T-helper 22 cell (primary cell): ENCODE measurements at places on chromosomes 3 and 15.

GRCh38 chr3:41239587-41239986 lies 40.3 kb downstream of the CTNNB1 start:
- no peak for DNase-seq

DNA sequence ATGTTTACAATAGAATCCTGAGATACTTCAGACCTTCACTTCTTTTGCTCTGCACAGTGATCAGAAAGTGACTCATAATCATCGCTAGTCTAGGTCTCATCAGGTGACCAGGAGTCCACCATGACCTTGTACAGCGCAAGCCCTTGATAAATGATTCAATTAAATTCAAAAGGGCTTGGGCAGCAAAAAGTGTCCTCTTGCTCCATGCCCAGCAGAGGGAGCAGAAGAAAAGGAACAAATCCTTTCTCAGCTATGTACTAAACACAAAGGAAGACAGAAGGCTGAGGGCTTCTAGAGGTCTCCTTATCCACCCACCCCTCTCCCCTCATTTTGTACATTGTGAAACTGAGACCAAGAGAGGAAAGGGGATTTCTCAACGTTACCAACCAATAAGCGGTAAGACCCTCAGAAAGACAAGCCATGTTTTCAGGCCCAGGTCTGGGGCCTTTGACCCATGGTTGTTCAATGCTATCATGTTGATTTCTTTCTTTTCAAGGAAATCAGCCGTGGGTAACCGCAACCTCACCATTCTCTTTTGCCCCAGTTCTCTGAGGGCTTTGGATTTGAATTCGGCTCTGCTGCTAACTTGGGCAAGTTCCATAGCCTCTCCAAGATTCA lies 74.8 kb downstream of the AQP9 start:
- no peak for DNase-seq

DNA sequence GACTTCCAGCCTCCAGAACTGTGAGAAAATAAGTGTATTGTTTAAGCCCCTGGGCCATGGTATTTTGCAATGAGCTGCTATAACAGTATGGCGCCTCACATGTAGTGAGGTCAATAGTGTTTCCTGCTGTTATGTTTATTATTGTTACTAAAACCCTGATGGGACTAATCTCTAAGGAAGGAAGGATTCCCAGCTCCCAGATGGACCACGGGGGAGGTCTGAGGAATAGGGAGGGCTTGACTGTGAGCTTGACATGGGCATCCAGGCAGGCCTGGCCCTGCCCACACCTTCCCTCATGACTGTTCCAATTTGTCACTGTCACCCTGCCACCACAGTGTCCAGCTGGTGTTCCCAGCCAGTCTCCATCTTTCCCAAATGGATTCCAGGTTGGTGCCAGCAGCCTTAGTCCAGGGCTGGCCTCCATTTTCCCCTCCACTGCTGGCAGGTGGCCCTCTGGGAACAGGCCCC lies 14.5 kb upstream of the SLC41A3 start:
- DNase-seq: no peak

GRCh38 chr3:121970047-121970446 lies 52.0 kb downstream of the ILDR1 start:
- DNase-seq: no peak

- no peak for DNase-seq
Measured at GRCh38 chr15:98719137-98719740, 70.9 kb downstream of the IGF1R start.

DNA sequence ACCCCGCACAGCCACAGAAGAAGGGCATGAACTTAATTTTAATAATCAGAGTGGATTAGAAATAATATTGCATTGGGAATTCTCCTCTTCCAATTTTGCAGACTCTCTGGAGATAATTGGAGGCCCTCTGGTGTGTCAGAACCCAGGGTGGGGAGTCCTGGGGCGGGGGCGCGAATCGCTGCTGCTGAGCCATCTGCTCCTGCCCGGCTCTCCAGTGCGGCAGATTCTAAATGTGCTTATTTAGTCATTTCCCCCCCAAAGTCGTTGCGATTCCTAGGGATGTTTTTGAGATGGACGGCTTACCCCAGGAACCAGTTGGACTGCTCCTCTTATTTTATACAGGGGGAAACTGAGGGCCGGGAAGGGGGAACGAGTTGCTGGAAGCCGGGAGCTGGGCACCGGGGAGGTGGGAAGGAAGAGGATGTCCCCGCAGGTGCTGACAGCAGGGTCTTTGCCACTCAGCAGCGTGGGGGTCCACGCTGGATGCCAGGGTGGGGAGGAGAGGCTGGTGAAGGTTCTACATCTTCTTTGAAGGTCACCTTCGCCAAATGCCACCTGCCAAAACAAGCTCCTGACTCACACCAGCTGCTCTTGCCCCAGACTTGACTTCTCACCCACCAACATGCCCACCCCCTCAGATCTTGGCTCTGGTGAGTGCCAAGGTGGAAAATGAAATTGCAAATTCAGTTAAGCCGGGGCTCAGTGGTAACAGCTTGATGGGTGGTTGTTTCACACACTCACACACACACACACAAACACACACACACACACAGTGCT lies 91.3 kb upstream of the PRR23E start:
- DNase-seq: no peak

DNA sequence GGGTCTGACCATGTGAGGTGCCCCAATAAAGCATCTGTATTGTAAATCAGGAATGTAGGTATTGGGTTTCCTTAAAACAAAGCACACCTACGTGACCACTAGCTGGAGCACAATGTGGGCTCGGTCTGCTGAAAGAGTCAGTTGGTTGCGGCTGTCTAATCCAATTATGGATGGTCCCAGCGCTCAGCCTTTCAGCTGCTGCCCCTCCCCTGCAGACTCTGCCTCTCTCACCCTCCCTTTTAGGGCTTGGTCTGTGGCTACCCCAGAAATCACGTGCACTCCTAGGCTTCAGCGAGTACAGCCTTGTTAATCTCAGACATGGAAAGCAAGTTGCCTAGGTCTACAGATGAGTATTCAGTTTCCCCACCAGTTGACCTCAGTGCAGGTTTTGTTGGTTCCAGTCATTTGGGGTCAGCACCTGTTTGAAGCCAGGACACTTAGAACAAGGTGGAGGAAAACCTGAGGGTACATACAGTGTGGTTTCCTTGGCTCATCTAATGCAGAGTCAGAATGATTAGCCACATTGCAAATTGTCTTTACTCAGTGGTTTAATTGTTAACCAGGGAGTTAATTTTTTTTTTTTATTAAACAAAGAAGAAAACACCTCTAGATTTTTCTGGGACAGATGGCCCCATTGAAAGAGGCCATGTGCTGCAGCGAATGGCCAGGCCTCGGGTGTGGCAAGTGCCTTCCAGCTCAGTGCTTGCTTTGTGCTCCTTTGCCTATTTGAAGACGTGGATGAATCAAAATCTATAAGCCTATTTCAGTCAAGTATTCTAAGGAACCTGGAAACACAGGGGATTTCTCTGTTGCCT lies 137.7 kb downstream of the IGF1R start:
- no peak for DNase-seq

GRCh38 chr3:64019271-64019670 lies 4.0 kb downstream of the PSMD6 start:
- DNase-seq: no peak

DNA sequence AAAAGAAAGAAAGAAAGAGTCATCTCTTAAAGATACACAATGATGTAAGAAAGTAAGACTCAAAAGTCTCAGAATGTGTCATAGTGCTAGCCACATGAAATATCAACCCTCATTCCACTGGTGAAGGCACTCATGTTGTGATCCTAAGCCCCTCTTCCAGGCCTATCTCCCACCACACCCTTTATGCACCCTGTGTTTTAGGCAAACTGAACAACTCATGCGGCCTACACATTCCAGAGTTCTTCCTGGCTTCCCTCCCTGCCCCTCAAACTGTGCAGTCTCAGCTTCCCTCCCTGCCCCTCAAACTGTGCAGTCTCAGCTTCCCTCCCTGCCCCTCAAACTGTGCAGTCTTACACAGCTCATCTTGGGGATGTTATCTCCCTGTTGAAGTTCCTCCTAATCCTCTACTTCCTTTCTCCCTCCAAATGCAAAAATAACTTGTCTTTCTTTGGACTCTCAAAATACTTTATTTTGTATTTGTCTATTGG lies 69.0 kb upstream of the FNDC3B start:
- no peak for DNase-seq

- no peak for DNase-seq
Measured at GRCh38 chr3:88203642-88204055, 53.9 kb downstream of the C3orf38 start.

- no peak for DNase-seq
Measured at GRCh38 chr3:152841131-152841530, 6.2 kb downstream of the P2RY1 start.

GRCh38 chr3:66983101-66983500 lies 15.0 kb upstream of the KBTBD8 start:
- no peak for DNase-seq

DNA sequence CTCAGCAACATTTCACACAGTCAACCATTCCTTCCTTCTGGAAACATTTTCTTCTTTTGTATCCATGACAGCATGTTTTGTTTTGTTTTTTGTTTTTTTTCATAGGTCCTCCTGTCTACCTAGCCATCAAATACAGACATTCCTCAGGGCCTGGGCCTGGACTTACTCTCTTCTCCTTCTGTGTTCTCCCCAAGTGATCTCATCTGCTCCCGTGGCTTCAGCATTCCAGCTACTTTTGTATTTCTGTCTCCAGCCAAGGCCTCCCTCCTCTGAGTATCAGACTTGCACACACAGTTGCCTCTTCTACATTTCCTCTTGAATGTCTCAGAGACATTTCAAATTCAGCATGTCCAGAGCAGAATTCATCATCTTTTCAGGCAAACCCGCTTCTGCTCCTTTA lies 82.4 kb downstream of the HCN4 start:
- no peak for DNase-seq

DNA sequence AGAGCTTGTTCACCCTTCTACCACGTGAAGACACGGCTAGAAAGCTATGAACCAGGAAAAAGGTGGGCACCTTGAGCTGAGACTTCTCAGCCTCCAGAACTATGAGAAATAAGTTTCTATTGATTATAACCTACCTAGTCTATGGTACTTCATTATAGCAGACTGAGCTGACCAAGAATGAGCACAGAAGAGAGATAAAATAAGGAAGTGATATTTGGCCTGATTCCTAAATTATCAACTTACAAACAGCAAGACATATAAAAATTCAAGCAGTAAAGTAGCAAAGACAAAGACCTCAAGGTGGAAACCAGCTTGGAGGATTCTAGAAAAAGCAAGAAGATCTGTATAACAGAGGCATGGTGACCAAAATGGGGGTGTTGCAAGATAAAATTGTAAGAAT lies 63.9 kb upstream of the OSTN start:
- no peak for DNase-seq

DNA sequence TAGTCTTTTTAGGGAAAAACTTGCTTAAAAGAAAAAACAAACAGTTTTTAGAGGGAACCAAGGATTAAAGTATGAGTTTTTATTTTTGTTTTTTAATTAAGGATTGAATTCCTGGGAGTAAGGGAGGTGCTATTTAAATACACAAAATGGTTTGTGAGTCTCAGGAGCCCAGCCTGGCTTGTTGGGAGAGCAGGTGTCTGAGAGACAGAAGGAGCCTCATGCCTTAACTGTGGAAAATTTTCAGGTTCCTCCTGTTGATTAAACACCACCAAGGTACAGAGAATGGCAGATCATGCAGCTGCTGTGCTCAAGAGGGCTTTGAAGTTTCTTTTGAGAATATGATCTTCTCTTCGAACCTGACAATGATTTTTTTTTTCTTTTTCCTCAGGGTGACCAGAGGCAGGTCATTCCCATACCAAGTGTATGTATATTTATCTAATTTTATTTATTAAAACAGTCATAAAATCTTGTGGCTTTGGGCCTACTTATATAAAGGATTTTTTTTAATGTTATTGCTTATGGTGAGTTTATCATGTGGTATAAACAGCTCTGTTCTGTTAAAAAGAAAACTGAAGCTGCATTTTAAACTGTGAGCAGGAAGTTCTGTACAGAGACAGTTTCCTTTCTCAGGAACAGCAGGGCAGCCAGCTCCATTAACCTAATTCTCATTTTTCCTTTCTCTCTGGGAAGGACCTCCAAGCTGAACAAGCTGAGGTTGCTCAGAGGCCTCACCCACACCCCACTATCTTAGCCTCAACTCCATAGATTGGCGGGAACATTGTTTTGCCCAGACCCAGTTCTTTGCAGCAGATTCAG lies 33.7 kb upstream of the VILL start:
- DNase-seq: no peak

- DNase-seq: no peak
Measured at GRCh38 chr15:51782357-51782896, 31.0 kb downstream of the TMOD2 start.

DNA sequence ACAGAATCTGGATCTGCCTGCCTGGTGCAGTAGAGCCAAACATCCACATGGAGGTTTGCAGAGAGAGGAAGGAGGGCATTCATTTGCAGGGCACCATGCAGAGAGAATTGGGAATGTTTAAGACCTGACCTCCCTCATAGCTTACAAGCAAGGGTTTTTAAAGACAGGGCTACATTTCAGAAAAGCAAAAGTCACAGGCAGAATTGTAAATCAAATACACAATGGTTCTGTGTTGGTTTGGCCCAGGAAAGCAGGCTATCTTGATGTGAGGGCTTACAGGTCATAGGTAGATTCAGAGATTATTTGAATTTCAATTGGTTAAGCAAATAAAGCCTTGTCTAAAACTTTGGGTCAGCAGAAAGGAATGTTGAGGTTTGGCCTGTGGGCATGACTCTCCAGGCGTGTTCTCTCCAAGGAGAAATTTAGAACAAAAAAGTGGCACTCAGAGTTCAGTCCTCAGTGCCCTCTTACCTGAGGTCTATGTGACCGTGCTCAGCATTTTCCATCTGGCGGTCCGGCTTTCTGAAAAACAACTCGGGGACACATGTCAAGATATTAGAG lies 91.5 kb downstream of the CD47 start:
- no peak for DNase-seq

DNA sequence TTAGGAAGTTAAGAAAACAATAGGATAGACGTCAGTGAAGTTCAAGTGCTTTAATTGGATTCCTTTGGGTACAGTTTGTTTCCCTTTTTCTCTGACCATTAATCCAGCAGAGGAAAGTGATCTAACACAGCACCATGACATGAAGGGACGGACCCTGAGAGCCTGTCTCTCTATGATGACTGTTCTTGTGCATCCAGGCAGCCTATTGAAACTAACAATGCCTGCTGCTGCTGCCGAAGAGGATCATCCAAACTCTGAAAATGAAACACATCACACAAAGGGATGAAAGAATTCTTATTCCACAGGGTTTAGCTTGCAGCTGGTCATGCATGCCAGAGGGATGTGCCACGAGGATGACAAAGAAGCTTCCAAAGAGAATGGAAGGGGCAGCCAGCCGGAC lies 75.5 kb downstream of the ZBTB20 start:
- DNase-seq: no peak

DNA sequence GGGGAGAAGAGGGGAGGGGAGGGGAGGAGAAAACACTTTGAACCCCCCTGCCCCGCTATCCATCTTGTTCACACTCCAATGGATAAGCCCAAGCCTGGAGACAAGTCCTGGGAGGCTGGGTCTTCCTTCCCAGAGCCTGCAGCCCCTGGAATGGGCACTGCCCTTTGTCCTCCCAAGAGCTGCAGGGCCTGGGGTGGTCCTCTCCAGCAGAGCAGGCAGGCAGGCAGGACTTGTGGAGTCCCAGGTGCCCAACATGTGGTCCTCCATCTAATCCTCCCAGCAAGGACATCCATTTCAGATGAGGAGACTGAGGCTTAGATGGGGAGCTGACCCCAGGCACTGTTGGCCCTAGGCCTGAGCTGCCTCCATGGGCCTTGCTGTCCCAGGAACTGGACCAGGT lies 10.4 kb upstream of the MESP2 start:
- no peak for DNase-seq

GRCh38 chr3:77526573-77527113 lies 486.7 kb downstream of the ROBO2 start:
- DNase-seq: no peak

- DNase-seq: no peak
Measured at GRCh38 chr15:68114356-68114755, 60.2 kb downstream of the PIAS1 start.

GRCh38 chr3:28320981-28321380 lies 27.5 kb upstream of the ZCWPW2 start:
- DNase-seq: no peak
